Fibroblast of mammary gland (primary cell): ENCODE measurements at places on chromosomes 13 and 19.

DNA sequence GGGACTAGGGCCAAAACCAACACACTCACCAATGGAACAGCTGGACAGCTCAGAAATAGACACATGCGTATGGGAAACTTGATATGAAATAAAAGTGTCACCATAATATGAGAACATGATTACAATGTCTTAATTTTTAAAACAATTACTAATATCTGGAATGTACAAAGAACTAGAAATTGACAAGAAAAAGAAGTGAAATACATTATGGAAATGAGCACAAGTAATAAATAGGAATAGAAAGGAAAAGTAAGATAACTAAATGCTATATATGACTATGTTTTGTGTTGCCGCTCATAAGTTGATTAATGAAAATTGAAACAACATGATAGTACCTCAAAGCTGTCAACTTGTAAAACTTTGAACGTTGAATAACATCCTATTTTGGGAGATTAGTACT is 801.1 kb downstream of the SLITRK5 start:
- no peak for DNase-seq

GRCh38 chr19:40736661-40737060 is 13.6 kb downstream of the ACTMAP start:
- no peak for DNase-seq

DNA sequence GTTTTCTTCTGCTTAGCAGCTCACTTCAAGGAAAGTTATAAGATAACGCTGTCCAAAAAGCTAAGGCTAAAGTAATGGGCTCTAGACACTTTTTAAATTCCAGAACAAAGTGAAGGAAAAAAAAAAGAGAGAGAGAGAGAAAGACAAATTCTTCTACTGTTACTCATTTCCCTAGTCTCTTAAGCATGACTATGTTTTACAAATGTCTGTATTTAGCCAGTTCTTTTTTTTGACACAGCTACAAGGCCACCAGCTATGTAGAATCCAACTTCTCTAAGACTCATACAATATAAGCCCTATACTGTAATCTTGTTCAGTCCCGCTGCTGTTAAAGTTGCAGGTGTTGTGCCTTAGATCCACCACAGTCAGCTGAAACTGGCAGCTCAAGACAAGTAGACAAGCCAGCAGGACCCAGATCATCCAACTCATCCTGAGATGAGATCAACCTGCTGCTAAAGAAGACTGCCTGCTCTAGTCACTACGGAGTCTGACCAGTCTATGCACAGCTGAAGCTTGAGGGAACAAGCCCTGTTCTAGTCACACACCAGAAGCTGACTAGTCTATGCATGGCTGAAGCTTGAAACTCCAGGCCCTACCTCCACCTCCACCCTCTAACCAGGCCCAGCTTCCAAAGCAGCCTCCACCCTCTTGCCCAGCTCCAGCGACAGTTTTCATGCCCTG is 10.3 kb upstream of the ZNF83 start:
- peak; percentile 25 for DNase-seq

GRCh38 chr13:106633321-106633720 is 65.4 kb upstream of the ARGLU1 start:
- no peak for DNase-seq

DNA sequence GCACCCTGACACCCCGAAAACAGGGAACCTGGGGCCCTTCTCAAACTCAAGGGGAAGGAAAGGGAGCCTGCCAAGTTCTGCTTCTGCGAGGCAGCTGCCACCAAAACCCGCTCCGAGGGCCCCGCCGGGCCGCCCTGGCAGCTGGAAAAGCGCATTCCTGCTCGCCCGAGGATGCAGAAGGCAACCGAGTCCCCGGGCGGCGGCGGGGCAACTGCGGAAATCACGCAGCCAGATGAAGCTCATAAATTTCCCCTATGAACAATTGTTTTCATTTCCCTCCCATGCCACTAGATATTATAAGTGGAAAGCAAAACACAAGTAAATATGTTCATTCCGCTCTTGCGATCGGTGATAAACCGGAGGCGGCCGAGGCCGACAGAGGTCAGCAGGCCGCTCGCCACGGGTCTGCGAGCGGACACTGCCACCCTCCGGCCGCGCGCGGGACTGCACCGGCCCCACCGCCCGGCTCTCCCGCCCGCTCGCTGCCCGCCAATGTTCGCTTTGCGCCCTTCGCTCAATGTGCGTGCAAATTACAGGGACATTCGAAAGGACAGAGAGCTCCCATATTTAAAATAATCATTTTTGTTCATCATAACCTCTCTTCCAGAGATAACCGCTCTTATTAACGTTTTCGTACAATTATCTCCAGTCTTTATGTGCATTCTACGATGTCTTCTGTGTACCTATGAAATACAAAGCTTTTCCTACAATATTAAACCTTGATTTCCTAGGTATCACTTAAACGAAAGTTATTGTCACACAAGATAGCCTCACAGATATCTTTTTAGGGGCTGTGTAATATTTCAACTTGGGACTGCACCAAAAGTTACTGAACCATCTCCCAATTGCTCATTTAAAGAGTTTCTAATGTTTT is 120.8 kb upstream of the ZNF507 start:
- peak; percentile 35 for DNase-seq

DNA sequence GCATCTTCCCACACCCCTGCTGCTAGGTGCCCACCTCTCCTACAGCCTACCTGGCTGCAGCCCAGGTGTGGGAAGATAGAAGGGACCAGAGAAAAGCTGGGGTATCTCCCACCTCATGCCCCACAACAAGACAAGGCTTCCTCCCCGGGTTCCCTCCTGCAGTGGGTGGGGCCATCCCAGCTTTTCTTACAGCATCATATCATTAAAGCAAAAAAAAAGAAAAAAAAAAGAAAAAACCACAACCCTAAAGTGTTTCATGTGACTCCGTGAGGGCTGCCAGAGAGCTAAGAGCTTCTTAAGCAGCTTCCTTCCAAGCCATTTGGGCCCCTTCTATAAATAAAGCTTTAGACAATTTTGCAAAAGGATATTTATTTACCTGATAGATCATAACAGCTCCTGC is 455.4 kb upstream of the TSHZ3 start:
- no peak for DNase-seq
